ENCODE measurements at places on chromosomes 13 and 19. TPM values are rescaled to one million over a fixed set of nuclear protein-coding genes. Genes with fewer than 3 reads are reported as not detected.
A peak's percentile ranks its signal among the peaks of the same experiment; 100 is the strongest.

The LENG9 gene
- total RNA-seq, result 4.0 TPM

The ACP4 gene
- not detected for total RNA-seq

DNA sequence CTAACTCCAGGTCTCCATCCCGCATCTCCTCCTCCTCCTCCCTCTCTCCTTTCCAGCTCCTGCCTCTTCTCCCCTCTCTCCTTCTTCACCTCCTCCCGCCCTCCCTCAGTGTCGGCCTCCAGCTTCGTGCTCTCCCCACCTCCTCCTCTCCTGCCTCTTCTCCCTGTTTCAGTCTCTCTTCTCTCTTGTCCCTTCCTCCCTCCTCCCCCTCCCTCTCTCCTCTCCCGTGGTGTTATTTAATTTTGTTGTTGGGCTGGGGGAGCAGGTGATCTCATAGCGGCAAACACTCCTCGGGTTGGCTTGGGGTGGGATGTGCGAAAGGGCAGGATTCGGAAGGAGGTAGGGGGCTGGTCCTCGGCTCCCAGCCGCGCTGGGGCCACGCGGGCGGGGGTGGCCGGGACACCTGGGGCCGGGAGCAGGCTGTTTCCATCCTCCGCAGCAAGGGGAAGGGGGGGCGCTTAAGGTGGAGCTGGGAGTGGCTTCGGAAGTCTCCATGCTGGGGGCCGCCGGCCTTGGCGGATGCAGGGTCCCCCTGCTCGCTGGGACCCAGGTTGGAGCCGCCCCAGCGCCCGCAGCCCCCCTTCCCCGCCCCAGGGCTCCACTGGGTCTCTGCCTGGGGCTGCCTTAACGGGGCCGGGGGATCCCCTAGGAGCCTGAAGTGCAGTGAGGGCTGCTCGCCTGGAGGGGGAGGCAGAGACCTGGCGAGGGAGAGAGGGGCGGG, at the start of gene CA11:
TSS of gene CA11 (minus strand) at position 187 of the 721 bp plus-strand sequence. CDS start 555 bp downstream, outside the sequence.
- peaks cover 13% of the 10 kb centered on the region for H3K27me3 ChIP-seq
- peak within 1 kb of the TSS; percentile 24 for H3K4me3 ChIP-seq
- DNase-seq, result peak; percentile 65
- H3K4me1 ChIP-seq, result peaks cover 19% of the 10 kb centered on the region
- no peaks in the 10 kb centered on the region for H3K36me3 ChIP-seq

GRCh38 chr13:49300276-49300675, 52.6 kb downstream of the CDADC1 start:
- H3K4me3 ChIP-seq, result no peak overlapping the region
- no peaks in the 10 kb centered on the region for H3K27me3 ChIP-seq
- DNase-seq, result no peak
- H3K4me1 ChIP-seq, result peaks cover 10% of the 10 kb centered on the region
- no peak overlapping the region for H3K27ac ChIP-seq
- no peaks in the 10 kb centered on the region for H3K36me3 ChIP-seq

The NUDT15 gene
- 47.9 TPM for total RNA-seq

GRCh38 chr19:39845584-39845932, 621 bp downstream of the FBL start:
- peak; percentile 48 for DNase-seq
- H3K27me3 ChIP-seq, result no peaks in the 10 kb centered on the region
- H3K27ac ChIP-seq, result peak overlapping the region; percentile 18
- H3K36me3 ChIP-seq, result peaks cover 3% of the 10 kb centered on the region

- no peaks in the 10 kb centered on the region for H3K36me3 ChIP-seq
- H3K4me3 ChIP-seq, result no peak overlapping the region
- DNase-seq, result no peak
- H3K27ac ChIP-seq, result no peak overlapping the region
- no peaks in the 10 kb centered on the region for H3K27me3 ChIP-seq
Observed at GRCh38 chr19:39847525-39847924, 1.3 kb upstream of the FBL start.

DNA sequence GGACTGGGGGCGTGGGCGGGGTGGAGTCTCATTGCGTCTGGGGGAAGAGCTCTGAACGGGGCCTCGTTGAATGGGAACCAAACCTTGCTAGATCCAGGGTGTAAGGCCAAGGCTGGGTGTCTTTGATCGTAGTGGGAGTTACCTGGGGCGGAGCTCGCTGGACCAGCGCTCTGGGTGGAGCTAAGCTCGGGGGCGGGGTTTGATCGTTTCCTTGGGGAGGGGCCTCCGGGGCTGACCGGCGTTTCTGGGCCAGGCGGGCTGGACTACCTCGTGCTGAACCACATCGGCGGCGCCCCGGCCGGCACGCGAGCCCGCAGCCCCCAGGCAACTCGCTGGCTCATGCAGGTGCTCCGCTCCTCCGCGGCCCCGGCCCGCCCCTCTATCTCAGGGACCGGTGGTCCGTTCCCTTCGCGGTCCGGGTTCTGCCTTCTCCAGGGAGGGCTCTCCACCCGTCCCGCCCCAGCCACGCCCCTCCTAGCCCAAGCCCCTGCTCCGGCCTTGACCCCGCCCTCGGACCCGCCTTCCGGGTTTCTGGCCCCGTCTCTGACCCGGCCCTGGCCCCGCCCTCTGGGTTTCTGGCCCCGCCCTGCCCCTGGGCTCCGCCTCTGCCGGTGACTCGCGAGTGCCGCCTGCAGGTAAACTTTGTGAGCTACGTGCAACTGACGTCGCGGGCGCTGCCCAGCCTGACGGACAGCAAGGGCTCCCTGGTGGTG, 3.3 kb upstream of the RPL36 start:
- H3K27me3 ChIP-seq, result no peaks in the 10 kb centered on the region
- H3K27ac ChIP-seq, result no peak overlapping the region
- peak; percentile 96 for DNase-seq
- peaks cover 16% of the 10 kb centered on the region for H3K36me3 ChIP-seq

DNA sequence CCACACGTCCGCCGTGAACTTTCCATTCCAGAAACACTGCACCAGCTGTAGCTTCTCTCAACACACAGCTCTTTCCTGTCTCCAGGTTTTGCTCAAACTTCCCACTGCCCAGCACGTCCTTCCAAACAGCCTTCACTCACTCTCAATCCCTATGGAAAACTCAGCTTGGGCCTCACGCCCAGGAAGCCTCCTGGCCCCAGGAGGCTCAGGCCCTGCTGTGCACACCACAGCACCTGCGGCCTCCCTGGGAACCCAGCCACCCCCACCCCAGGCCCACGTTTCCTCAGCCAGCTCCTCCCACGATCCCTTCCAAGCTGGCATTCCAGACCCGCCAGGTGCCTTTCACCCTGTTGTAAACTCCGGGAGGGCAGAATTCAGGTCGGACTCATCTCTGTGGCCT, 35.2 kb downstream of the C13orf46 start:
- no peak for DNase-seq
- H3K36me3 ChIP-seq, result no peaks in the 10 kb centered on the region
- H3K27ac ChIP-seq, result no peak overlapping the region

The INSR gene
- total RNA-seq, result 0.50 TPM

GRCh38 chr13:94239135-94239534, 240.3 kb downstream of the DCT start:
- no peak overlapping the region for H3K4me3 ChIP-seq
- no peak overlapping the region for H3K27ac ChIP-seq
- H3K27me3 ChIP-seq, result no peaks in the 10 kb centered on the region
- peaks cover 6% of the 10 kb centered on the region for H3K4me1 ChIP-seq

The HMG20B gene
- 260 TPM for total RNA-seq

DNA sequence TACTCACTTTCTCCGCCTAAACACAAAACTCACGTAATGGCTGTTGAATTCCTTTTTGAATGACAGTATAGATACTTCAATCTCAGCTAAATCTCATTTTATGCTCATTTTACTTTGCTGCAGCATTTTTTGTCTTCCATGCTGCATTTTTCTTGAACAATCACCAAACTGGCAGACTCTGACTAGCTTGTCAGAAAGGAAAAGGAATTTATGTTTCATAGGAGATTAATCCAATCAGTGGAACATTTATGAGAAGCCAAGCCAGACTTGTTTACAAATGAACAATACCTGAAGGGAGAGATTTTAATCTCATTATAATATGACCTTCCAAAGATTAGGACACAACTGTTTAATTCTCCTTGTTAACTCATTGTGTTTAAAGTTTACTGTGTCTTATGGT, 1044.3 kb downstream of the DIAPH3 start:
- H3K27ac ChIP-seq, result 0 out of 2 replicates have a peak overlapping the region, but pooled peaks have one; percentile 16
- no peaks in the 10 kb centered on the region for H3K27me3 ChIP-seq
- H3K4me1 ChIP-seq, result peaks cover 14% of the 10 kb centered on the region
- DNase-seq, result no peak
- H3K36me3 ChIP-seq, result no peaks in the 10 kb centered on the region

- H3K4me3 ChIP-seq, result peak within 1 kb of the TSS; percentile 58
- DNase-seq, result peak; percentile 40
- 0 out of 2 replicates have a peak, but pooled peaks cover 3% of the 10 kb centered on the region for H3K36me3 ChIP-seq
- H3K4me1 ChIP-seq, result peaks cover 32% of the 10 kb centered on the region
- H3K27me3 ChIP-seq, result no peaks in the 10 kb centered on the region
- no peak within 1 kb of the TSS for H3K27ac ChIP-seq
Observed at GRCh38 chr19:1401138-1401888, at the start of gene GAMT. TSS of gene GAMT (minus strand) at chr19:1401542. CDS start at chr19:1401476, 66 bp downstream.

- no peak for DNase-seq
- H3K4me3 ChIP-seq, result no peak overlapping the region
- H3K27me3 ChIP-seq, result no peaks in the 10 kb centered on the region
- peaks cover 39% of the 10 kb centered on the region for H3K36me3 ChIP-seq
- 0 out of 2 replicates have a peak overlapping the region, but pooled peaks have one; percentile 8 for H3K27ac ChIP-seq
Observed at GRCh38 chr13:113531041-113531873, 40.7 kb upstream of the DCUN1D2 start.

GRCh38 chr13:99966064-99966805, 5.3 kb downstream of the ZIC5 start:
- peaks cover 13% of the 10 kb centered on the region for H3K4me1 ChIP-seq
- no peak overlapping the region for H3K27ac ChIP-seq
- no peaks in the 10 kb centered on the region for H3K36me3 ChIP-seq
- peaks cover 94% of the 10 kb centered on the region for H3K27me3 ChIP-seq

The LIG1 gene
- 72.9 TPM for total RNA-seq

DNA sequence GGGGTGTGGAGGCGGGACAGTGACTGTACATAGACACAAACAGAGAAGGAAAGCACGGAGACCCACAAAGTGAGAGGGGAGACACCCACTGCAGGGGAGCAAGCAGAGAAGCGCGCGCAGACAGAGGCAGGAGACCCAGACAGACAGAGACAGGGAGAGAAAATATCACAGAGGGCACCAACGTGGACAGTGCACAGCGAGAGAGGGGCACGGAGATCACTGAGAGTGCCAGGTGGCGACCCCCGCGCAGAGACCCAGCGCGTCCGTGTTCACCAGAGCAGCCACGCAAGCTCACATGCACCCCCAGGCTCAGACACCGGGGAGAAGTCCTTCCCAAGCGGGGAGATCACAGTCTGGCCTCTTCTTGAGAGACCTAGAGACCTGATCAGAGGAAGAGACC, 1.4 kb upstream of the CACNG7 start:
- H3K27me3 ChIP-seq, result peaks cover 55% of the 10 kb centered on the region
- H3K4me3 ChIP-seq, result no peak overlapping the region
- DNase-seq, result no peak

DNA sequence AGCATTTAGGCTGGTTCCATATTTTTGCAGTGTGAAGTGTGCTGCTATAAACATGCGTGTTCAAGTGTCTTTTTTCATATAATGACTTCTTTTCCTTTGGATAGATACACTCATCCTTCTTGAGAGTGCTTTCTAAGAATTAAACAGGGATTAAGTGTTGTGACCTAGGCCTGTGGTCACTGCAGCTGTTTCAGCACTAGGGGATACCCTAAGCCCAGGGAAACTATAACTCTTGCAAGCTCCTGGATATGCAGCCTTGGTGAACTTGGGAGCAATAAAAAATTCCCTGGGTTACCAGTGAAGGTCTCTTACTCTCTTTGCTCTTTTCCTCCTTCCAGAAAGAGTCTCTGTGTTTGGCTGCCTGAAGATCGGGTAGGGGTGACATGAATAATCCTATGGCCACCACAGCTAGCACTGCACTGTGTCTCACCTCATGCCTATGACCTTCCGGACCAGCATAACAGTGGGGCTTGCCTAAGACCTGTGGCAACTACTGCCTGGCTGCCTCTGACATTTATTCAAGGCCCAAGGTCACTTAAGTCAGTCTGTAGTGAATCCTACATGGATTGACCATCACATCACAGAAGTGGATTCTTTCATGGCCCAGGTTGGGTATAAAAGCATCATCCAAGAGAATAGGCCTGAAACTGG, 799.7 kb downstream of the DACH1 start:
- H3K4me1 ChIP-seq, result no peaks in the 10 kb centered on the region
- no peaks in the 10 kb centered on the region for H3K27me3 ChIP-seq
- no peak for DNase-seq
- no peak overlapping the region for H3K27ac ChIP-seq
- H3K36me3 ChIP-seq, result no peaks in the 10 kb centered on the region

- H3K4me1 ChIP-seq, result peaks cover 4% of the 10 kb centered on the region
- peaks cover 15% of the 10 kb centered on the region for H3K27me3 ChIP-seq
- no peaks in the 10 kb centered on the region for H3K36me3 ChIP-seq
- DNase-seq, result no peak
- no peak overlapping the region for H3K4me3 ChIP-seq
Observed at GRCh38 chr13:113367771-113368170, 3.8 kb upstream of the GRTP1 start.

DNA sequence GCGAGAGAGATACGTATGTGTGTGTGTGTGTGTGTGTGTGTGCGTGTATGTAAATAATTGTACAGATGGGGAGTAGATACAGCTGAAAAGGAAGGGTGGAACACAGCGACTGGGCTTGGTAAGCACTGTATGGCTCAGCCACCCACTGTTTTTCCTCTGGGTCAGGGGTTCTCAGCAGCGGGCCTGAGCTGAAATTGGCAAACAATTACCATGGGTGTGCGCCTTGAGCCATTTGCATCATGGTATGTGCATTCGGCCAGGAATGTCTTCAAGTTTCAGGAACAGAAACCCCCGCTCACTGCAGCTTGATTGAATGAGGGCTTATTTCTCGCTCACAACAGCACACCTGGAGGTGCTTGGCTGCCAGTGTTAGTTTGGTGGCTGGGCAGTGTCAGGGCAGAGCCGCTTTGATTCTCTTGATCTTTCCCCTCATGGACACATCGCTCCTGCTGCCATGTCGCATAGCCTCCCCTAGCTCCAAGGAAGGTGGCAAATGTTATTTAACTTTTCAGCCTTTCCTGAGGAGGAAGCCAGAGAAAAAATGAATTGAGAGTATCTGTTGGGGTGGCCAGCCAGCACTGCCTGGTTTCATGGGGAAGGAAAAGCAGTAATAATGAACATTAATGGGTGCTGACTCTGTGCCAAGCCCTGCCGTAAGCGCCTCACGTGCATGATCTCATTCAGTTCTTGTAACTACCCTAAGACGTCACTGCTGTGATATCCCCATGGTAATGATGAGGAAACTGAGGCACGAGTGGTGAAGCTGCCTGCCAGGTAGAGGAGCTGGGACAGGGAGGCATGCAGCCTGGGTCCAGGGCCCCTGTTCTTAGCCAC, 126.9 kb downstream of the SIPA1L3 start:
- DNase-seq, result no peak
- H3K4me3 ChIP-seq, result no peak overlapping the region
- no peaks in the 10 kb centered on the region for H3K27me3 ChIP-seq
- H3K36me3 ChIP-seq, result peaks cover 11% of the 10 kb centered on the region
- peaks cover 12% of the 10 kb centered on the region for H3K4me1 ChIP-seq

DNA sequence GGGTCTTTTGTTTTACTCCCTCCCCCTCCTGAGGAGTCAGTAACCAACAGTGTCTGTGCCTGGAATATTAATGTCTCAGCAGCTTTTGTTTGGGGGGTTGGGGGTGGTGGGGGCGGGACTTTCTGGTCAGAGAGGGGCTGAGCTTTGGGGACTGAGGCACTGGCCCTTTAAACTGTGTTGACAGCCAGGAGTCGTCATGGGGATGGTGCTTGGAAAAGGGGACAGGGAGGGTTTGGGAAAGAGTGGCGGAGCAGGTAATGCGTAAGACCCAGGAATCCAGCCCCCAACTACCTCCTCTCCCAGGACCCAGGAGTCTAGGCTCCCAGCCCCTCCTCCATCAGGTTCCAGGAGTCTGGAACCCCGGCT, 5.2 kb downstream of the CADM4 start:
- H3K36me3 ChIP-seq, result no peaks in the 10 kb centered on the region
- 0 out of 2 replicates have a peak, but pooled peaks cover 3% of the 10 kb centered on the region for H3K4me1 ChIP-seq
- no peak overlapping the region for H3K27ac ChIP-seq

Measured in SJSA1 (cell line).